Activated CD4-positive, alpha-beta T cell treated with anti-CD3 and anti-CD28 coated beads, Interleukin-2, amount 10 ng/mL, durations not matched to agents 24 days and 14 days (primary cell): ENCODE measurements at places on chromosomes 12 and 14. TPM values are rescaled to one million over a fixed set of nuclear protein-coding genes. Genes with fewer than 3 reads are reported as not detected.

GRCh38 chr12:101694297-101694848, 3.1 kb upstream of the CHPT1 start:
- peaks cover 16% of the 10 kb centered on the region for H3K27me3 ChIP-seq
- peaks cover 16% of the 10 kb centered on the region for H3K4me1 ChIP-seq
- H3K4me3 ChIP-seq, result no peak overlapping the region
- no peaks in the 10 kb centered on the region for H3K36me3 ChIP-seq

- no peaks in the 10 kb centered on the region for H3K36me3 ChIP-seq
- no peak overlapping the region for H3K4me3 ChIP-seq
- DNase-seq, result no peak
- H3K27me3 ChIP-seq, result peaks cover 16% of the 10 kb centered on the region
- H3K4me1 ChIP-seq, result no peaks in the 10 kb centered on the region
Measured at GRCh38 chr14:64253672-64254071, 40.5 kb downstream of the ESR2 start.

GRCh38 chr14:89672636-89673511, 255.8 kb upstream of the FOXN3 start:
- H3K36me3 ChIP-seq, result no peaks in the 10 kb centered on the region
- no peak overlapping the region for H3K4me3 ChIP-seq
- H3K27me3 ChIP-seq, result no peaks in the 10 kb centered on the region
- H3K4me1 ChIP-seq, result peaks cover 35% of the 10 kb centered on the region
- DNase-seq, result no peak

- no peaks in the 10 kb centered on the region for H3K27me3 ChIP-seq
- H3K27ac ChIP-seq, result peak overlapping the region; percentile 78
- H3K36me3 ChIP-seq, result peaks cover 36% of the 10 kb centered on the region
- peak; percentile 84 for DNase-seq
- H3K4me3 ChIP-seq, result peak overlapping the region; percentile 92
- peaks cover 52% of the 10 kb centered on the region for H3K4me1 ChIP-seq
Measured at GRCh38 chr12:3869865-3870264, 3.3 kb downstream of the PARP11 start.

DNA sequence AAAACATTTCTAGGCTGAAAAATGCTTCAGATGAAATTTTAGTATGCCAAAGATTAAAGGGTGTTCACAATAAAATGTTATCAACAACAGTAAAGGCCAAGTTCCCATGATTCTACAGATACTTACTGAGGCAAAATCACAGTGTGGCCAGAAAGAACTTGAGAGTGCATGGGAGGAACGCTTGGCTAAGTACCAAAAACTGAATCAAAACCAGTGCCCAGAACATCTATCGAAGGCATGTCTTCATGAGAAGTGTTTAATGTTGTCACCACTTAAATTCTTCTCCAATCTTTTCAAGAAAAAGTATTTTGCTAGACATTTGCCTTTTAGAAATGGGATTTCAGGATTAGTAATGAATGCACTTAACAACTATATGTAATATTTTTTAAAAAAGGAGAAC, 41.5 kb downstream of the KIF21A start:
- no peak overlapping the region for H3K4me3 ChIP-seq
- H3K27ac ChIP-seq, result no peak overlapping the region
- peaks cover 7% of the 10 kb centered on the region for H3K4me1 ChIP-seq

GRCh38 chr14:83646228-83646627, 1883.7 kb upstream of the FLRT2 start:
- no peaks in the 10 kb centered on the region for H3K27me3 ChIP-seq
- no peak for DNase-seq
- H3K27ac ChIP-seq, result no peak overlapping the region
- H3K36me3 ChIP-seq, result no peaks in the 10 kb centered on the region

GRCh38 chr12:2812290-2813213, at the start of gene ITFG2:
ITFG2 (plus strand) TSS chr12:2812668; CDS start chr12:2812761, 93 bp downstream.
- peaks cover 17% of the 10 kb centered on the region for H3K36me3 ChIP-seq
- H3K4me1 ChIP-seq, result peaks cover 21% of the 10 kb centered on the region
- H3K27me3 ChIP-seq, result no peaks in the 10 kb centered on the region
- H3K4me3 ChIP-seq, result peak within 1 kb of the TSS; percentile 100

The GNPNAT1 gene
- 30.6 and 32.4 TPM in 2 replicates for total RNA-seq

- H3K27me3 ChIP-seq, result peaks cover 17% of the 10 kb centered on the region
- no peak overlapping the region for H3K27ac ChIP-seq
- no peaks in the 10 kb centered on the region for H3K36me3 ChIP-seq
- no peaks in the 10 kb centered on the region for H3K4me1 ChIP-seq
- DNase-seq, result no peak
- no peak overlapping the region for H3K4me3 ChIP-seq
Measured at GRCh38 chr14:75323571-75323970, 44.9 kb downstream of the FOS start.

GRCh38 chr12:14630793-14631192, 63.1 kb upstream of the PLBD1 start:
- H3K4me1 ChIP-seq, result no peaks in the 10 kb centered on the region
- H3K4me3 ChIP-seq, result no peak overlapping the region
- no peak overlapping the region for H3K27ac ChIP-seq
- H3K27me3 ChIP-seq, result peaks cover 27% of the 10 kb centered on the region
- H3K36me3 ChIP-seq, result no peaks in the 10 kb centered on the region

DNA sequence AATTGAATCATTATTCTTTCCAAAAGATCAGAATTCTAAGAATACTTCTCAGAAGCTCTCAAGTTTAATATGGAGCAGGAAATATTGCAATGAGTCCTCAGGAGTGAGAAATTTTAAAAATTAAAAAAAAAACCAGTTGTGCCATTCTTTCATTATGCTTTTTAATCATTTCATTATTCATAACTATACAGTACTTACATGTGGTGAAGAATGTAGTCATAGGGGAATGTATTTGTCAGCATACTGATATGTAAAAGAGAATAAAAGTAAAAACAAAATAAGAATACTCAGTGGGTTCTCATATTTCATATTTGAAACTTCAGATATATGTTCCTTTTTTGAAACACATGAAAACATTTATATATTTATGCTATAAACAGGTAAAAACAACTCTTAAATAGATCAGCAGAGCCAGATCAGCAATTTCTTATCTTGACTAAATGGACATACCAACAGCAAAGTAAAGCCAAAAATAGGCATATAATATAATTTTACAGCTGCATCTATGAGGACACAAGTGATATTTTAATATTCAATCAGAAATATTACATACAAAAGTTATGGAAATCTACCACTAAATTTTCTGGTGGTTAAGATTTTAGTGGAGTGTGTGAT, 19.9 kb upstream of the MBIP start:
- no peaks in the 10 kb centered on the region for H3K4me1 ChIP-seq
- no peak overlapping the region for H3K27ac ChIP-seq
- no peak overlapping the region for H3K4me3 ChIP-seq
- no peak for DNase-seq

- no peak overlapping the region for H3K4me3 ChIP-seq
- DNase-seq, result no peak
- no peak overlapping the region for H3K27ac ChIP-seq
- no peaks in the 10 kb centered on the region for H3K36me3 ChIP-seq
- H3K27me3 ChIP-seq, result peaks cover 22% of the 10 kb centered on the region
Measured at GRCh38 chr12:95443459-95443858, 30.5 kb upstream of the METAP2 start.

- H3K4me3 ChIP-seq, result no peak overlapping the region
- H3K4me1 ChIP-seq, result no peaks in the 10 kb centered on the region
- no peaks in the 10 kb centered on the region for H3K36me3 ChIP-seq
- DNase-seq, result no peak
- H3K27me3 ChIP-seq, result peaks cover 2% of the 10 kb centered on the region
Measured at GRCh38 chr12:42262271-42262670, 24.2 kb upstream of the YAF2 start.

The C12orf42 gene
- not detected in 2 replicates for total RNA-seq

The LGR5 gene
- not detected in 2 replicates for total RNA-seq

The ZNF705A gene
- not detected in 2 replicates for total RNA-seq

DNA sequence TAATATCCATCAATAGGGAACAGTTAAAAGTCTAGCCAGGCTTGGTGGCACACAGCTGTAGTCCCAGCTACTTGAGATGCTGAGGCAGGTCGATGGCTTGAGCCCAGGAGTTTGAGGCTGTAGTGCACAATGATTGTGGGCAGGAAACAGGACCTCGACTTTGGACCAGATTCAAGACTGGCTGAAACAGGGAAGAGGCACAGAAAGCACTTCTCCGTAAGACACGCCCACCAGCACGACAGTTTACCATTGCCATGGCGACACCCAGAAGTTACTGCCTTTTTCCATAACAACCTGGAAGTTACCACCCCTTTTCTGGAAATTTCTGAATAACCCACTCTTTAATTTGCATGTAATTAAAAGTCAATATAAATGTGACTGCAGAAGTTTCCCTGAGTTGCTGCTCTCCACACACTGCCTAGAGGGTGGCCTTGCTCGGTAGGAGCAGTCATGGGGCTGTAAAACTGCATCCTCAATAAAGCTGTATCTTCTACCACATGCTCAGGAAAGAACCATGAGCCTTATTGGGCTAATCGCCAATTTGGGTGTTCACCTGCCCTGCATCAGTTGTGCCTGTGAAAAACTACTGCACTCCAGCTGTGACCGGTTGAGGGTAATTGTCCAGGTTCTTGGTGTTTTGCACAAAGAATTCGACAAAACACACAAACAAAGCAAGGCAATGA, 4.6 kb upstream of the LRRC23 start:
- DNase-seq, result peak; percentile 71
- H3K4me3 ChIP-seq, result no peak overlapping the region
- no peaks in the 10 kb centered on the region for H3K36me3 ChIP-seq
- no peaks in the 10 kb centered on the region for H3K27me3 ChIP-seq
- peaks cover 8% of the 10 kb centered on the region for H3K4me1 ChIP-seq

- no peak for DNase-seq
- peak overlapping the region; percentile 99 for H3K4me3 ChIP-seq
- peaks cover 22% of the 10 kb centered on the region for H3K36me3 ChIP-seq
- no peaks in the 10 kb centered on the region for H3K27me3 ChIP-seq
- peaks cover 41% of the 10 kb centered on the region for H3K4me1 ChIP-seq
Measured at GRCh38 chr12:1594006-1594260, 448 bp downstream of the FBXL14 start.

DNA sequence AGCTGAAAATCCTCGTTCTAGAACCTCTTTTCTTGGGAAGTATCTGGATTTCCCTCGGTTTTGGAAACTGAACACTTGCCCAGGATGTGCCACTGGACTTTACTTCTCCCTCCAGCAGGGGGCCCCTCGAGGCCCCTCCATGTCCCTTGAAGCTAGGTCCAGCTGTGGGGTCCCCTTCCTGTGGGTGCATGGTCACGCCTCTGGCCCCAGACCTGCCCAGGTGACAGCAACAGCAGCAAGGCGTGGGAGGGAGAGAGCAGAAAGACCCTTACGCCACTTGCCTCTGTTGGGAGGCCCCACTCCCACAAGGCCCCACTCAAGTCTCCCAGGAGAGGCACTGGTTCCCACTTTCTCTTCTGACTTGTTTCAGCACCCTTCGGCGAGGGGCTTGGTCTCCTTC, 3.1 kb downstream of the SLC25A29 start:
- H3K27me3 ChIP-seq, result peaks cover 16% of the 10 kb centered on the region
- H3K36me3 ChIP-seq, result no peaks in the 10 kb centered on the region
- DNase-seq, result no peak

GRCh38 chr12:12823811-12824210, 10.7 kb downstream of the DDX47 start:
- no peaks in the 10 kb centered on the region for H3K27me3 ChIP-seq
- H3K27ac ChIP-seq, result no peak overlapping the region
- peaks cover 10% of the 10 kb centered on the region for H3K4me1 ChIP-seq

The HNF1A gene
- not detected in 2 replicates for total RNA-seq

GRCh38 chr12:28108599-28108998, 81.7 kb upstream of the CCDC91 start:
- H3K4me1 ChIP-seq, result peaks cover 2% of the 10 kb centered on the region
- no peak overlapping the region for H3K4me3 ChIP-seq
- no peaks in the 10 kb centered on the region for H3K36me3 ChIP-seq
- no peak overlapping the region for H3K27ac ChIP-seq
- no peak for DNase-seq

The SRRM4 gene
- total RNA-seq, result not detected in 2 replicates

DNA sequence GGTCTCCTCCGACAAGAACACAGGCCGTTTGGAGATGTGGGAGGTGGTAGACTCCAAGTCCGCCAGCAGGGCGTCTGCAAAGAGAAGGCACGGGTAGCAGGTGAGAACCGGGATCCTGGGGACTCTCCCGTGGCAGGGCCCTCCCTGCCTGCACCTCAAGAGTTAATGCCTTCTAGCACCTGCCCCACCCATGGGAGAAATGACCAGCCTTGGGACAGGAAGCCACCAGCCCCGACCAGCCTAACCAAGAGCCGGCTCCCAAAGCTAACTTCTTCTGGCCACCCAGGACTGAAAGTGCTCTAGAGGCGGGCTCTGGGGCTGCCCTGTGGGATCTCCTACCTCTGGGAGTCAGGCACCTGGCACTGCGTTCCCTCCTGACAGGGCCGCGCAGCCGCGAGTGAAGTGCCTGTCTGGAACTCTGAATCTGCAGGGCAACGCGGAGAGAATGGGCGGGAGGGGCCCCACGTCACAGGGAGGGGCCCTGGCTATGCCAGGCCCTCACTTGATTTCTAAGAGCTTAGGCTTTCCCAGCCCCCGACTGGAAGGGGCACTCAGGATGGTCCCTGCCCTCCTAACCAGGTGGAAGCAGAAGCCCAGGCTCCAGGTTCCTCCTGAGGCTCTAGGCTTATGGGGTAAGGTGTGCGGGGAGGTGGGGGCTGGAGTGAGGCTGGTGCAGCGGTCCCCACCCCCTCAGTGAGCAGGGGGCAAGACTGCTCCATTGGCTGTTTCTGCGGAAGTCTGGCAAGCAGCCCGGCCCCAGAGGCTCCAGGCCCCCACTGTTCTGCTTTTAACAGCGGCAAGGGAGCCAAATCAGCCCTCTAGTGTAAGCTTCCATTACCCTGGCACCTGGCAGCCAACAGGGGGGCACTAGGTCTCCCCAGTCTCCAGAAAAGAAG, 23.6 kb upstream of the RPLP0 start:
- peaks cover 29% of the 10 kb centered on the region for H3K36me3 ChIP-seq
- H3K4me1 ChIP-seq, result peaks cover 38% of the 10 kb centered on the region
- peak overlapping the region; percentile 96 for H3K27ac ChIP-seq
- H3K4me3 ChIP-seq, result no peak overlapping the region
- no peak for DNase-seq

- no peak overlapping the region for H3K4me3 ChIP-seq
- peak overlapping the region; percentile 11 for H3K27ac ChIP-seq
- H3K27me3 ChIP-seq, result no peaks in the 10 kb centered on the region
- no peak for DNase-seq
- no peaks in the 10 kb centered on the region for H3K36me3 ChIP-seq
- H3K4me1 ChIP-seq, result peaks cover 1% of the 10 kb centered on the region
Measured at GRCh38 chr12:52175371-52176350, 16.2 kb downstream of the KRT80 start.

DNA sequence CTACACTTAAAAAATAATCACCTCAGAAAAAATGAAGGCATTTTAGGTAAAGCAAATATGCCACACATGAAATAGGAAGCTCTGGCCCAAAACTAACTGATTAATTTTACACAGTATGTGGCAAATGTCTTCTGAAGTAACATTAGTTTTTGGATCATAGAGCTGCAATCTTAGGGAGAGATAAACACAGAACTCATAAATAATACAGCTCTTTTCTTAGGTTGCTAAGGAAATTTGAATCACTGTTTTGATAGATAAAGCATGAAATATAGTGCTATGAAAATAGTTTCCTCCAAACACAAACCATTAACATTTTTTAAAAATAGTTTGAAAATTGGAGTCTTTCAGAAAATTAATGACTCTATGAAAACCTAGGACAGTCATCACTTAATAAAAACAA, 15.0 kb downstream of the RASSF9 start:
- no peak overlapping the region for H3K4me3 ChIP-seq
- H3K36me3 ChIP-seq, result no peaks in the 10 kb centered on the region
- no peaks in the 10 kb centered on the region for H3K27me3 ChIP-seq
- no peaks in the 10 kb centered on the region for H3K4me1 ChIP-seq
- H3K27ac ChIP-seq, result no peak overlapping the region

The JDP2 gene
- total RNA-seq, result 1.1 and 1.4 TPM in 2 replicates

GRCh38 chr12:42631513-42631912, 42.0 kb upstream of the PRICKLE1 start:
- H3K27me3 ChIP-seq, result no peaks in the 10 kb centered on the region
- no peak overlapping the region for H3K27ac ChIP-seq
- no peaks in the 10 kb centered on the region for H3K36me3 ChIP-seq

The TAS2R43 gene
- 1.2 and 1.3 TPM in 2 replicates for total RNA-seq
